Stimulated activated CD4-positive, alpha-beta T cell treated with anti-CD3 and anti-CD28 coated beads, TNF-alpha, amount 100 ng/mL, for 4 hours (primary cell): ENCODE measurements at places on chromosomes 3 and 15.

- no peak for DNase-seq
Observed at GRCh38 chr15:57329582-57330367, 46.5 kb upstream of the CGNL1 start.

DNA sequence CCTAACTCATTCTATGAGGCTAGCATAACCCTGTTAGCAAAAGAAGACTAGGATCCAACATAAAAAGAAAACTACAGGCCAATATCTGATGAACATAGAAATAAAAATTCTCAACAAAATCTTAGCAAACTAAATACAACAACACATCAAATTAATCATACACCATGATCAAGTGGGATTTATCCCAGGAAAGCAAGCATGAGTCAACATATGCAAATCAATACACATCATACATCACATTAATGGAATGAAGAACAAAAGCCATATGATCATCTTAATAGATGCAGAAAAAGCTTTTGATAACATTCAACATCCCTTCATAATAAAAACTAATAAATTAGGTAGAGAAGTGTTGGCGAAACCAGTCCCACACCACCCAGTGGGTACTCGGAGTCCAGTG is 136.1 kb upstream of the MME start:
- no peak for DNase-seq

GRCh38 chr15:69081310-69082004 is 67.0 kb downstream of the NOX5 start:
- no peak for DNase-seq

DNA sequence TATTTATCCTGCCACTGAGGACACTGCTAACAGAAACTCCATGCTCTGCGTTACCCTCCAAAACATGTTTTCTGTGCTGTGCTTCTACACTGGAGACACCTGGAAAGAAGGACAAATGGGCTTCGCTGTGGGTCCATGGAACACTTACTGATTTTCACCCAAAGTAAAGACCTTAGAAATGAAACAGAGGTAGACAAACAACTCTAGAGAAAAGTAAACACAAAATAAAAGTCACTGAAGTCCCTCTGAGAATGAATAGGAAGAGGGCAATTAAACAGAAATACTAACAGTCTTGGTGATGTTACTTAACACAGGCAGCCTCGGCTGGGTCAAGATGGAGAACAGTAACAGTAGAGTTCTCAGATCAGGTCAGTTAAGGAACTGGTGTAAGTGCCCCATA is 6.7 kb upstream of the STIMATE start:
- no peak for DNase-seq

DNA sequence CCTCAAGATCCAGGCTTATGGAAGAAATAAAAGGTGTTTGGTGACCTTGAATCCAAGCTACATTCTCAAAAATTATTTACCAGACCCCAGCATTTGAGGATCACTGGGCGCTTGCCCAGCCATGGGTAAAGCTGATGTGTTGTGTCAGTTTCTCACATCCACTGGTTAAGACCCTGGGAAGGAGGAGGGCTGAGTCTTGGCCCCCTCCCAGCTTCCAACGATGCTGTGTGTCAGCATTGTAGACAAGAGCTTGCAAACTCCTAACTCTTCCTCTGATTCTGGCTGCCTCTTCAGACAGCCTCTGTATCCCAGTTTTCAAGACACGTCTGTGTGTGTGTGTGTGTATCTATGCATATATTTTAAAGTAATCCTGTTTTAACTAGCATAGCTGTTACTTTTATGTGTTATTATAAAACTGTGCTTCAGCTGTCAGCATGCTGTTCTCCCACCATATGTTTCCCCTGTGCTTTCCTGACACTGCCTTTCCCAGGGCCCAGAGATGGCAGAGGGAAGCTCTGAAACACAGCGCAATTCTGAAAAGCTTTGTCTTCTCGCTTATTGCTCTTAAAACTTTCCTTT is 157.3 kb upstream of the LRRN1 start:
- DNase-seq, result no peak

DNA sequence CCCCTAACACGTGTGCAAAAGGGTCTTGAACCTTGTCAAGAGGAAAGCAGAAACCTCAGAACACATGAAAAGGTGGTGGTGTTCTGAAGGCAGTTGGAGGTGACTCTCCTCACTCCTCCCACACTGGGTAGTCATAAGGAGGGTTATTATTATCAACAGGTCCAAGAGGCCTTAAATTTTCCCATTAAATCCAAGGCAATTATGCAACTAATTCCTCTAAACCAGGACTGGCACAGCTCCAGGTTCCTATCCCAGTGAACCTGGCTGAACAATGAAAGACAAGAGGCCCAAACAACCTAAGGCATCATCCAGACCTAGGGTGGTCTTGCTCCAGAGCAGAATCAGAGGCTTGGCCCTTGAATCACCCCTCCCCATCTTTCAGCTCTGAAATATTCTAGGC is 15.0 kb downstream of the MYLK start:
- no peak for DNase-seq

GRCh38 chr15:69299943-69300588 is 1.4 kb downstream of the PAQR5 start:
- DNase-seq, result no peak

DNA sequence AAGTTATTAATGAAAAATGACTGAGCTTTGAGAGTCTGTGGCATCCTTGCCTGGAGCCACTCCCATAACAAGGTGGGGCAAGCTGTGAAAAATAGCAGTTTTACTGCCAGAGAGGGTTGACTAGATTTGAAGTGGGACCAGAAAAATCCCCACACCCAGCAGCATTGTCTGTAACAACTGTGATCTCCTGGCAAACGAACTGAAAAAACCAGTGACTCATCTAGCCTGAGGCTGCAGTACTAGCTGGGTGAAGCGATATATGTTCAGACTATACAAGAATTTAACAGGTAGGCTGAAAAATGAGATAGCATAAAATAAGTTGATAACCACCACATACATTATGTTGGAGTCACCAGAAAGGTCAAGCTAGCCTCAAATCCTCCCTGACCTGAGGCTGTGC is 64.0 kb downstream of the DPH6 start:
- DNase-seq, result no peak

- no peak for DNase-seq
Observed at GRCh38 chr3:48112813-48113212, 75.4 kb downstream of the CDC25A start.

- no peak for DNase-seq
Observed at GRCh38 chr15:89740137-89740536, 10.9 kb downstream of the MESP1 start.

DNA sequence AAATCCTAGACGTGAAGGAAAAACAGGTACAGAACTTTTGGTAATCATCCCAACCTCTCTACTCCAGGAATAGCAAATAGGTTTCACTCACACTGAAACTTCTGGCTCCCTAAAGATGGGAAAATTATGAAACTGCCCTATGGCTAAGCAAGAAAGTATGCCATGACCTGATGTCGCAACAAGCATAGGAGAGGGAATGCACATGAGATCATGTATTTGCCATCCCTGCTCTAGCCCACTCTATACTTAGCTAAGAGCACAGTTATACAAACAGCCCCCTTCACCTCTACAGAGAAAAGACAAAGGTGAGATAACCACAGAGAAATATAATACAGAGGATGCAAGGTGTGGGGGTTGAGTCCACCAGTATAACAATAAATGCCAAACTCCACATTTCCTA is 102.7 kb downstream of the TBC1D5 start:
- DNase-seq, result no peak

GRCh38 chr15:37801529-37801928 is 132.9 kb upstream of the TMCO5A start:
- no peak for DNase-seq

DNA sequence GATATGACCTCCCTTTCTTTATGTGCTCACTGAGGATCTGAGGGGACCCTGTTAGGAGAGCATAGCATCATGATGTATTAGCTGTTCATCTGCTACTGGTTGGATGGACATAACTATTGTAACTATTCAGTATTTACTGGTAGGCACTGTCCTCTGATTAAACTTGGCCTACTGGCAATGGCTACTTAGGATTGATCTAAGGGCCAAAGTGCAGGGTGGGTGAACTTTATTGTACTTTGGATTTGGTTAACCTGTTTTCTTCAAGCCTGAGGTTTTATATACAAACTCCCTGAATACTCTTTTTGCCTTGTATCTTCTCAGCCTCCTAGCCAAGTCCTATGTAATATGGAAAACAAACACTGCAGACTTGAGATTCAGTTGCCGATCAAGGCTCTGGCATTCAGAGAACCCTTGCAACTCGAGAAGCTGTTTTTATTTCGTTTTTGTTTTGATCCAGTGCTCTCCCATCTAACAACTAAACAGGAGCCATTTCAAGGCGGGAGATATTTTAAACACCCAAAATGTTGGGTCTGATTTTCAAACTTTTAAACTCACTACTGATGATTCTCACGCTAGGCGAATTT is 14.9 kb downstream of the GREM1 start:
- no peak for DNase-seq

DNA sequence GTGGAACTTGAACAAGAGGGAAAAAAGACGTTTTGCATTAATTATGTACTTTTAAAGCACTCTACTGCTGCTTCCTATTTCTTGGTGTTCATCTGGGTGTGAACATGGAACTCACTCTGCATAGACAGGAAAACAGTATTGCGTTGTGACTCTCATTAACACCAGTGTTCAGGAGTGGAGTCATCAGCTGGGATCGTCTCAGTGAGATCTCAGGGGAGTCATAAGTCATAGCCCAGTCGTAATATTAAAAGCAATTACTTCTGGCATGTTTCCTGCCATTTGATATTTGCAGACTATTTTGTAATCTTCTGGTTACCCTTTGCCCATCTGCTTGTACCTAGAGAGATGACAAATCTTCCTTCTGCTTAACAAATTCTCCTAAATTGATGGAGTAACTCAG is 462.0 kb upstream of the ATP11B start:
- DNase-seq, result no peak

- no peak for DNase-seq
Observed at GRCh38 chr3:101942356-101942755, 93.0 kb downstream of the NFKBIZ start.

DNA sequence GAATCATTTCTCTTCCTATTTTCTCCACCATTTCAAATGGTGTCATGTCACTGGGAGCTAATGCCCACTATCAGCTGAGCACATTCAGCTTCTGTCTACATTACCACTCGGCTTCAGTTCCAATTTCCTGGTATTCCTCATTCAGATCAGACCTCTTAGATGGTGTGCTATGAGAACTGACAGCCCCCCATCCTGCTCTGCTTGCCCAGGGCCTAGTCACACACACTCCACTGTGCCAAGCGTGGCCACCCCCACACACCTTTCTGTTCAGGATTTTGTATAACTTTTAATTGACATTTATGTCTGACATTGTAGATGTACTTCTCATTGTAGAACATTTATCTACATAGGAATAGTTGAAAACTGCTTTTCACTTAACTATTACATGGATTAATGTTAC is 146.8 kb downstream of the CDIN1 start:
- DNase-seq, result no peak

GRCh38 chr3:185789134-185789533 is 35.7 kb downstream of the IGF2BP2 start:
- DNase-seq, result no peak

DNA sequence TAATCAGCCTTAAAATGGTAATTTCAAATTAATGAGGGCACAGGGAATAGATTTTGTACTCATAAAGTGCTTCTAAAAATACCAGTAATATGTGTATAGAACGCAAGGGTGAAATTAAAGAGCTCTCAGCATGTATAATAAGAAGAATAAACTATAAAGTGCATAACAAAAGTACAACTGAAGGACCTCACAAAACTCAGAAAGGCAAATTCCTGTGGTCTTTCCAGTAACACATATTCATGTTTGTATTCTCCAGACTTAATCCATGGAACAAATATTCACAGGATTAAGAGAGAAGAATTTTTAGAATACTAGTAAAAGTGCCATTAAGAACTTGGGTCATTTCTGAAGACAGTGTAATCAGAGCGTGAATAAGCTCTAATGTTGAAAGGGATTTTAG is 646.3 kb downstream of the CADM2 start:
- DNase-seq, result no peak

GRCh38 chr3:127794402-127794801 is 27.9 kb downstream of the MGLL start:
- no peak for DNase-seq

- no peak for DNase-seq
Observed at GRCh38 chr3:123678108-123678511, 93.3 kb upstream of the HACD2 start.

DNA sequence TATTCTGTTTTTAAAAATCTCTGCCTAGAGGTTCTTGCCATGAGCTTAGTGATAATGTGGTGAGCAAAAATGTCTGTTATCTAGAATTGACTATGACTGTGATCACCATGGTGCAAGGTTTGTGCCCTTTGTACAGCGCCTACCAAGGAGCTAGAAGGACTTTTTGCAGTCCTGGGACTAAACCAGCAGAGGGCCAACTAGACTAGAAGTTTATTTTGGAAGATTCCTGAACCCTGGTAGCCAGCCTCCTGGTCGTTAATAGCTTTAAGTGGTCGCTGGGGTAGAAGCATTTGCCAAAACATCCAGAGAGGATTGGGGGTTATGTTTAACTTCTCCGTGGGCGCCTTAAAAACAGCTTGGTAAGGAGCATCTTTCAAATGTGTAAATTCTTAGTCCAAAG is 7.8 kb downstream of the SCG5 start:
- no peak for DNase-seq

- DNase-seq, result no peak
Observed at GRCh38 chr3:46936733-46937250, 39.8 kb downstream of the CCDC12 start.

DNA sequence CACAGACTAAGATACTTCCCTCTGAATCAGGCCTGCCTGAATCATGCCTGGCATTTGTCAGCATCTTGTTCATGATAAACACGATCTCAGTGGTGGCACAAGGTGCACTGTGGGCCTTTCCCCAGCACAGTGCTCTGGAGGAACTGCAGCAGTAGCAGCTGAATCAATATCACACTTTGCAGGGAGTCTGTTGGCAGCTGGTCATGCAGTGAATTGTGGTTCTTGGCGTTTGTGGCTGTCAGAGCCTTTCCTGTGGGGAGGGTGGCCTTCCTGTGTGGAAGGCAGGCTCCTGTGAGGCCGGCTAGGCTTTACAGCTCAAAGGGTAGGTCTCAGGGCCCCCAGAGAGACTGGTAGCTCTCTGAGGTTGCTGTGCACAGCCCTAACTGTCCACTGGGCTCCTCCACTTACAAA is 54.4 kb upstream of the TLE3 start:
- no peak for DNase-seq

- no peak for DNase-seq
Observed at GRCh38 chr3:114154321-114154821, 24.5 kb downstream of the DRD3 start.

DNA sequence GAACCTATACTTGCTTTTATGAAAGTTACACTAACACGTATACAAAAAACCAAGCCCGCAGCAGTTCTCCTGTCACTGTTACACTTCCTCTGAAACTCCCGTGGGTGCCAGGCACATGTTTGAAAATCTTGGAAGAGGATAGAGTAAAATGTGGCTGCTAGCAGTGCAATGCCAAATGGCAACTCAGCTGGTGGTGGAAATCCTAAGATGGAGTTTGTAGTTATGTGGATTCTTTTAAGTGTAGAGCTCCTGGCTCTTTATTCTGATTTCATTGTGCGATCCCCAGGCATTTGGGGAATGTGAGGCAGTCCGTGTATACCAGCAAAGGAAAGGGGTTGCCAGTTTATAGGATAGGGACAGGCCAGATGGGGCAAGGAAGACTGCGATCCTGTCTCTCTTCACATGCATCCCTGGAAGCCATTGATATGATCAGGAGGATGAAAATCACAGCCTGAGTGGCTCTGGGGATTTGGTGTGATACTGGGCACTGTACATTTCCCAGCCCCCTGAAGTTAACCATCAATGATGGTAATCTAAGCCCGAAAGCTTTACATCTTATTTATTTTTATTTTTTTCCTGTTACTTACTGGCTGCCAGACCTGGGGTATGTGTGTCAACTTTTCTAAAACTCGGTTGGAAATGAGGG is 1.1 kb downstream of the STAC start:
- no peak for DNase-seq
